Articular chondrocyte of knee joint (primary cell): ENCODE measurements at places on chromosomes 16 and 17. TPM values are rescaled to one million over a fixed set of nuclear protein-coding genes. Genes with fewer than 3 reads are reported as not detected.

Gene PRSS36
- 0.22 and 0.91 TPM in 2 replicates for total RNA-seq

Gene TBC1D3E
- total RNA-seq = not detected in 2 replicates

Gene GLYR1
- 44.2 and 45.2 TPM in 2 replicates for total RNA-seq

Gene ACE
- 0.91 and 0.97 TPM in 2 replicates for total RNA-seq

Gene TBX4
- 18.2 and 26.7 TPM in 2 replicates for total RNA-seq

Gene NPIPB5
- total RNA-seq = 119 and 147 TPM in 2 replicates

Gene CFAP119
- 2.1 and 2.2 TPM in 2 replicates for total RNA-seq

Gene CACNG4
- not detected in 2 replicates for total RNA-seq

Gene FOXN1
- total RNA-seq = 0.11 and 0.13 TPM in 2 replicates

Gene ENKD1
- 12.0 and 13.5 TPM in 2 replicates for total RNA-seq

Gene CACNG3
- total RNA-seq = not detected in 2 replicates

Gene KRT35
- not detected in 2 replicates for total RNA-seq

Gene SMIM22
- not detected in 2 replicates for total RNA-seq

Gene CD300A
- not detected in 2 replicates for total RNA-seq

Gene CRK
- 117 and 135 TPM in 2 replicates for total RNA-seq

Gene GRB7
- total RNA-seq = 0.32 and 0.78 TPM in 2 replicates

Gene TPSD1
- total RNA-seq = not detected in 2 replicates

Gene IGFALS
- total RNA-seq = 0.11 TPM in 1 of 2 replicates, not detected in the other

Gene KRT9
- not detected in 2 replicates for total RNA-seq

Gene CD79B
- 7.5 and 14.1 TPM in 2 replicates for total RNA-seq

Gene PLCD3
- 137 and 253 TPM in 2 replicates for total RNA-seq

Gene SCARF1
- total RNA-seq = 0.65 and 0.97 TPM in 2 replicates

Gene KCNH6
- not detected in 2 replicates for total RNA-seq

Gene ESRP2
- 0.11 and 0.13 TPM in 2 replicates for total RNA-seq

Gene EVI2A
- total RNA-seq = 31.1 and 42.2 TPM in 2 replicates

Gene NPIPB6
- total RNA-seq = 0.65 TPM in 1 of 2 replicates, not detected in the other

Gene TMEM114
- total RNA-seq = not detected in 2 replicates

Gene PTX4
- total RNA-seq = not detected in 2 replicates

Gene ERN1
- total RNA-seq = 7.3 and 9.4 TPM in 2 replicates

Gene ZNF276
- total RNA-seq = 8.2 and 13.1 TPM in 2 replicates

Gene HBA2
- total RNA-seq = not detected in 2 replicates

Gene DNAH2
- total RNA-seq = 0.11 and 0.13 TPM in 2 replicates

Gene TBC1D3K
- total RNA-seq = not detected in 2 replicates

Gene ACSM3
- total RNA-seq = 1.0 and 1.5 TPM in 2 replicates

Gene DRC3
- 2.1 and 2.7 TPM in 2 replicates for total RNA-seq

Gene KRTAP4-3
- not detected in 2 replicates for total RNA-seq

Gene C1QTNF8
- total RNA-seq = 0.65 TPM in 1 of 2 replicates, not detected in the other

Gene RGS11
- 2.6 and 3.5 TPM in 2 replicates for total RNA-seq

Gene NOXO1
- total RNA-seq = not detected in 2 replicates

Gene C16orf54
- not detected in 2 replicates for total RNA-seq

Gene CACNA1H
- total RNA-seq = not detected in 2 replicates

Gene WDR59
- 21.6 and 27.0 TPM in 2 replicates for total RNA-seq

Gene DOC2A
- total RNA-seq = under 0.01 and 0.13 TPM in 2 replicates

Gene CCL16
- total RNA-seq = not detected in 2 replicates

Gene CPHXL2
- not detected in 2 replicates for total RNA-seq

Gene SLC16A3
- 108 and 125 TPM in 2 replicates for total RNA-seq

Gene WNT9B
- 0.97 and 1.2 TPM in 2 replicates for total RNA-seq

Gene SEZ6L2
- 1.8 and 2.6 TPM in 2 replicates for total RNA-seq

Gene TNFAIP1
- 31.2 and 33.3 TPM in 2 replicates for total RNA-seq

Gene ABCC6
- total RNA-seq = 1.3 and 1.8 TPM in 2 replicates

Gene PRR15L
- total RNA-seq = 0.11 TPM in 1 of 2 replicates, not detected in the other

Gene SOCS1
- 1.8 and 2.7 TPM in 2 replicates for total RNA-seq

Gene SMIM5
- 0.22 TPM in 1 of 2 replicates, not detected in the other for total RNA-seq

Gene HS3ST3B1
- 4.6 and 6.3 TPM in 2 replicates for total RNA-seq

Gene TSNAXIP1
- 1.2 and 2.1 TPM in 2 replicates for total RNA-seq

Gene REXO5
- 9.7 and 13.2 TPM in 2 replicates for total RNA-seq

Gene METTL23
- total RNA-seq = 18.7 and 20.1 TPM in 2 replicates

Gene CCDC200
- 0.26 TPM in 1 of 2 replicates, not detected in the other for total RNA-seq
